ENCODE measurements at places on chromosomes 5 and 9.

- DNase-seq = no peak
These were observed 530.4 kb downstream of the ACTL7B start for GRCh38 chr9:108325406-108325805.

DNA sequence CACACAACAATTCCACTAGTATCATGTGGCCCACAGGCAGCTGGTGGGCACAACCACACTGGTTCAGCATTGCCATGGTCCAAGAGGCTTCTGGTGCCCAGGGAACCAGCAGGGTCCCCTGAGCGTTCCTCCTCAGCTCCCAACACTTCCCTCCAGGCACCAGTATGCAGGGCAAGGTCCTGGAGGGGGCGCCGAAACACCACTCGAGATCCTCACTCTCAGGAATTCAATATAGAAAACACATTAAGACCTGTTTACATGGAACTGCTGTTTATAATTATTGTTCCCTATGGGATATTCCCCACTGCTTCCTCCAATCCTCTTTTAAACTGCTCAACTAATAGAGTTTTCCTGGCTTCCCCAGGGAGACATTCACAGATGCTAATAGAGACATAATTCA is 91.9 kb upstream of the GABRP start:
- no peak for DNase-seq

DNA sequence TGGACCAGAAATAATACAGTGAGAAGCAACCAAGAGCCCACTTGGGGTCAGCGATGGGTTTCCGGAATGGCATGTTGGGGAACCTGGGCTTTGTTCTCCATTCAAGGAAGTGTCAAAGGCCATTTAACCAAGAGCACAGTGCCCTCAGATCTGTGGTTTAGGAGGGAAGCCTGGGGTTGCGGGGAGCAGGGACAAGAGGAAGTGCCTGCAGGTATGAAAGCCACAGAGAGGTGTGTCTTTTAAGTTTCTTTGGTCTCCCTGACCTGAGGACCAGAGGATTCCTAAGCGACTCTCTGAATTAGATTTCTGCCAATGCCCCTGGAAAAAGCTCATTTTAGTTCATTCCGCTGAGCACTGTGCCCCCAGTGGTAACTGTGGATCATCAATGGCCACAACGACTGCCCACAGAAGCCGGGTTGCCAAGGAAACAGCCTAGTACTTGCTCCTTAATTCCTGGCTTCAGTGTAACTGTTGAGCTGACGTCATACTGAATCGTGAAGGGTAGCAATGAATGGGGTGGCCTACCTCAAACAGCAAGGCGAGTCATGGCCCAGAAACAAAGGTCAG is 107.3 kb upstream of the SPIN1 start:
- no peak for DNase-seq

- no peak for DNase-seq
These were observed 82.6 kb upstream of the COL5A1 start for GRCh38 chr9:134559013-134559412.

GRCh38 chr9:76571288-76571687 is 112.3 kb downstream of the GCNT1 start:
- no peak for DNase-seq

GRCh38 chr9:124278054-124278540 is 20.3 kb downstream of the NEK6 start:
- DNase-seq = no peak

- no peak for DNase-seq
These were observed 70.8 kb upstream of the UNC5A start for GRCh38 chr5:176739461-176740051.

DNA sequence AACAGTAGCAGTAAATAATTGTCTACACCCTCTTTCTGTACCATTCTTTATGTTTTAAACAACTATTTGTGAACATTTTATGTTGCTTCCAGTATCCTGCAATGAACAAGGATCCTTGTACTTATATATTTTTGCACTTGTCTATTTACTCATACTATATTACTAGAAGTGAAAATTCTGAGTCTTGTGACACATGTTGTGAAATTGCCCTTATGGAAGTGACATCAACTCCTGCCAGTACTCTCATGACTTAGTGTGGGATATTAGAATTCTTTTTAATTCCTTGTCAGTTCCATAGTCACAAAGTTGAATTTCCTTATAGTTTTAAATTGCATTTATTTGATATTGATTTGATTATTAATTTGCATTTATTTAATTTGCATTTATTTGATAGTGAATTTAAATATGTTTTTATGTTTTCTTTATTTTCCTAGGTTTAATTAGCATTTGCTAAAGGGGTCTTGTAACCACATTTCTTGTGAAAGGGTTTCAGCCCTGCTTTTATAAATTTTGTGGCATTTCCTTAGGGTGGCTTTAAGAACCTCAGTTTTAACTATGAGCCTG is 27.7 kb downstream of the PARP8 start:
- DNase-seq = no peak

- DNase-seq = no peak
These were observed 73.5 kb downstream of the CHSY3 start for GRCh38 chr5:129977810-129978209.

- no peak for DNase-seq
These were observed 5.7 kb upstream of the TRAF2 start for GRCh38 chr9:136880651-136881050.

GRCh38 chr9:85112391-85112790 is 442.9 kb downstream of the NTRK2 start:
- no peak for DNase-seq

DNA sequence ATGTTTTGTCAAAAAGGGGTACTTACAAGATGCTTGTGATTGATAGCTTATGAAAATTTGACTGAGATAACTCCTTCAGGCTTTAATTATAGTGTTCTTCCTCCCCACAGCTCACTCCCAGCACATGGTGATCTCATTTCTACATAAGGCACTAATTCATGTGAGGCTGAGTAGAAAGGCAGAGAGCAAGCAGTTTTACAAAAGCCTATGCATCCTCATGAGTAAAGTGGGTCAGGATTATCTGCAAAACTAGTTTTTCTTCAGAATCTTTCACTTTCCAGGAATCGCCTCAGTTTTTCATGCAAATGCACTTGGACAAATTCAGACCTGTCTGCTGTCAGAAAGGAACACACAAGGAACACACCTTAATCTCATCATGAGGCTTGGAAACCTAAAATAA is 92.1 kb upstream of the FBN2 start:
- DNase-seq = no peak

DNA sequence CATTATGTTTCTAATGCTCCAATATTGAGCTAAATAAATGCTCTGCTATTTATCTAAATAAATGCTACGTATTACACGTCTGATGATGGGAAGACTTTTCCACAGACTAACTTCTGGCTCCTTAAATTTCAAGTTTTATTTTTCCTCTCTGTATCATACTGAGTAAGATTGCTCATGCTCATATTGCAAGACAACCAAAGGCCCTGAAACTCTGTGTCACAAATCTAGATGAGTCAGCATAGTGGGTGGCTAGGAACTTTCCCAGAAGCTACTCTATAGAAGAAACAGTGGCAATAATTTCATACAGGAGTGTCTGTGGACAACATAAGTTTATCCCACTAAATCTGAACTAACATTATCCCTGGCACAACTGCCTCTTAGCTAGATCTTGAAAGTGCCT is 53.0 kb upstream of the RFX3 start:
- peak; percentile 52 for DNase-seq

- DNase-seq = peak; percentile 13
These were observed 132.4 kb upstream of the NIPBL start for GRCh38 chr5:36743891-36744772.

- no peak for DNase-seq
These were observed 178.2 kb upstream of the IRX1 start for GRCh38 chr5:3417376-3417943.

DNA sequence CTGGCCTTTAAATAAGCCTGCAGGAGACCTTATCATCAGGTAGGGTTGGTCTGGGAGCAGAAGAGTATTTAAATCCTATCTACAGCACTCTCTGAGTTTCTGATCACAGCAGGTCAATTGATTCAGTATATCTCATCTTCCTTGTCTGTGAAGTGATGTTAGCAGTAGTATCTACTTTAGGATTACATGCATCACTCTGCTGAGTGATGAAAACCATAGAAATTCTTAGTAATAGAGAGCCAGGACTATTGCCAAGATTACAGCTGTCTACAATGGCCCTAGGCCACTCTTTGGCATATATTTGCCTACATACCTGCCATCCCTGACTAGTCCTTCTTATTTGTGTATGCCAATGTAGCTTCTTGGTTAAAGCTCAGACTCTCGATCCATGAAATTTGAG is 183.8 kb downstream of the ASTN2 start:
- no peak for DNase-seq

DNA sequence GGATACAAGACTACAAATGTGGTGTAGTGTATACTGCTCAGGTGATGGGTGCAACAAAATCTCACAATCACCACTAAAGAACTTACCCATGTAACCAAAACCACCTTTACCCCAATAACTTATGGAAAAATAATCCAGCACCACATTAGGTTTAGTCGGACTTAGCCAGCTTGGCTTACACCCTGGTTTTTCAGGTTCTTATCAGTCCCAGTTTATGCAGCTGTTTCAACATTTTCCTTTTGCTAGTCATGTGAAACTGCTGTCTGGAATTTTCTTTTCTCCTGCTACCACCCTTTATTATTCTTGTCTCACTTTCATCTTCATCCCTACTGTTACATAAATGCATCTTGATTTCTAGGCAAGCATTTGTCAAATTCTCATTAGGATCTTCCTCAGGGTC is 51.5 kb downstream of the STK32A start:
- DNase-seq = no peak

DNA sequence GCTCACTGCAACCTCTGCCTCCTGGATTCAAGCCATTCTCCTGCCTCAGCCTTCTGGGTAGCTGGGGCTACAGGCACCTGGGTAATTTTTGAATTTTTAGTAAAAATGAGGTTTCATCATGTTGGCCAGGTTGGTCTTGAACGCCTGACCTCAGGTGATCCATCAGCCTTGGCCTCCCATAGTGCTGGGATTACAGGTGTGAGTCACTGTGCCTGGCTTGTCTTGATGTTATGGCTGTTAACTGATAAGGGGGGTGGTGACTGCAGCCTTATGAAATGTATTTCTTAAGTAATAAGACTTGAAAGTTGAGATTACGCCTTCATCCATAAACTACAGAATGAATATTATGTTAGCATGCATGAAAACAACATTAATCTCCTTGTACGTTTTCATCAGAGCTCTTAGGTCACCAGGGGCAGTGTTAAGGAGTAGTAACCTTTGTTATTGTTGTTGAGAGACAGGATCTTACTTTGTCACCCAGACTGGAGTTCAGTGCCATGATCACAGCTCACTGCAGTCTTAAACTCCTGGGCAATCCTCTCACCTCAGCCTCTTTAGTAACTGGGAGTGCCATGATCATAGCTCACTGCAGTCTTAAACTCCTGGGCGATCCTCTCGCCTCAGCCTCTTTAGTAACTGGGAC is 148.3 kb downstream of the ATP10B start:
- no peak for DNase-seq

DNA sequence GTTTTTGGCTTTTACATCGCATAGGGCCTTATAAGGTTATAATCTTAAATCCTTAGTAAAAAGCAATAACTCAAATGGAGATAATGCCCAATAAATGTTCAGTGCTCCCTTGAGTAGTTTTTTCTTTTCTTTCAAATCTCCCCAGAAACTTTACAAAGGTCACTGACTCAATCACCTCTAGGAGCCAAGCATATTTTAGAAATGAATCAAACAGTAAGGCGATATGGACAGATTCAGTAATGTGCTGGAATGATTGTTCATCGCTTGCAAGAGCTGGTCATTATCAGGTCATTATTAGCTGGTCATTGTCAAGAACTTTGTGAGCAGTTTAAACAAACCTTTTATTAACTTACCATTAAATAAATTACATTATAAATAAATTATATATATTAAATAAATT is 130.4 kb upstream of the SLIT3 start:
- DNase-seq = no peak

DNA sequence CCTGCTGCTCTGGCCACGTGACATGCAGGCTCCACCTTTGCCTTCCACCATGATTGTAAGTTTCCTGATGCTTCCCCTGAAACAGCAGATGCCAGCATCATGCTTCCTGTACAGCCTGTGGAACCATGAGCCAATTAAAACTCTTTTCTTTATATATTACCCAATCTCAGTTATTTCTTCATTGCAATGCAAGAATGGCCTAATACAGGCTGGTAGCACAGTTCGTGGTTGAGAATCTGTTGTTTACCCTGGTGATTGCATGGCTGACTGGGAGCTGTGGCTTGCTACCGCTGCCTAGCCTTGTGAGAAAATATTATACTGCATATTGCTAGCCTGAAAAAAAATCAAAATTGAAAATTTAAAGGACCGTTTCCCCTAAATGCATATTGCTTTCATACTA is 44.8 kb upstream of the PTPN3 start:
- DNase-seq = no peak

GRCh38 chr5:98786191-98786853 is 12.9 kb downstream of the RGMB start:
- DNase-seq = no peak

DNA sequence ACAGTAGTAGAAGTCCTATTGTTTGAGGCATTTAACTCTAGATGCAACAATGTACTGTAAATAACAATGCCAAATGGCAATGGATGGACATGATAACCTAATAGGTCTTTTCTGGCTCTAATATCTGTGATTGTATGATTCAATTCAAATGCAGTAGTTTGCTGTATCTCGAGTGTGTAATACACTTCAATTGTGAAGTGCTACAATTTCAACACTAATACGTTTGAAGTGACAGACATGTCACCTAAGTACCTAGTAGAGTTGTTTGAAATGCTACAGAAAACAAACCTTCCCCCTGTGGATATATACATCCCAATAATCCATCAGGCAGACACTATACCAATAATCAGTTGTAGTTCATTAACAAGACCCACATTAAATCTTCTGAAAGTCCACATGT is 305.9 kb upstream of the ITGA1 start:
- DNase-seq = no peak

DNA sequence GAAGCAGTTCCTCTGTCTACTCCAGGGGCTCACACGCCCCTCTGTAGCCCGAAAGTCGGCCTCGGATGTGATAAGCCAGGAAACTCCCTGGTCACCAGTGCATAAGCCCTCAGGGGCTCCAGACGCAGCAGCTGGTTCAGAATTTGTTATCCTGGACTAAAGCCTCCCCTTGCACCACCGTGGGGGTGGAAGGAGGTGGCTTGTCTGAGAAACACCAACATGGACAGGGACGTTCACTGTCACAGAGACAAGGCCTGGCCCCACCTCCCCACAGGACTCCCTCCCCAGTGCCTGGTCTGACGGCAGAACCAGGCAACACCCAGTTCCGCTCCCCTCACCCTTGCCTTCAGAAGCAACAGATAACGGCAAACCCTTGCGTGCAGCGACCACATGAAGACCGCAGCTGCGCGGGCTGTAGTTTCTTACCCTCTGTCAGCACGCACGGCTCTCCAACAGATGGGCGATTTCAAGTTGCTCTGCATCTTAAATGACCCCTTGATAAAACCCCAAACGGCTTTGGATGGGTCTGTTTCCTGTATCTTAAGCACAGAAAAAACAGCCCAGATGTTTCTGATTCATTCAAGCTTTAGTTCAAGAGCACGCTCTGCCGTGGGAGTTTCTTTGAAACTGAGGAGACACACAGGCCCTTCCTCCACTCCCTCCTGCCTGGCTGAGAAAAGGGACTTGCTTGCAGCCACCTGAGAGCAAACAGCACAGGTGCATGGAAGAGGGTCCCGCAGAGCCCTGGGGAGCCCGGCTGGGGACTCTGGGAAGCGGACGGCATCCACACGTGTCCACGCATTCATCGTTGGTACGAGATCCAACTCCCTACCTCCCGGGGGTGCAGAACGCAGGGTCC is 44.7 kb upstream of the NKD2 start:
- no peak for DNase-seq

- DNase-seq = no peak
These were observed 43.3 kb downstream of the RPS23 start for GRCh38 chr5:82234885-82235284.

Data from non-pigmented ciliary epithelial cell (primary cell).